ENCODE measurements at places on chromosomes 5 and 9. TPM values are rescaled to one million over a fixed set of nuclear protein-coding genes. Genes with fewer than 3 reads are reported as not detected.
A peak's percentile ranks its signal among the peaks of the same experiment; 100 is the strongest.

DNA sequence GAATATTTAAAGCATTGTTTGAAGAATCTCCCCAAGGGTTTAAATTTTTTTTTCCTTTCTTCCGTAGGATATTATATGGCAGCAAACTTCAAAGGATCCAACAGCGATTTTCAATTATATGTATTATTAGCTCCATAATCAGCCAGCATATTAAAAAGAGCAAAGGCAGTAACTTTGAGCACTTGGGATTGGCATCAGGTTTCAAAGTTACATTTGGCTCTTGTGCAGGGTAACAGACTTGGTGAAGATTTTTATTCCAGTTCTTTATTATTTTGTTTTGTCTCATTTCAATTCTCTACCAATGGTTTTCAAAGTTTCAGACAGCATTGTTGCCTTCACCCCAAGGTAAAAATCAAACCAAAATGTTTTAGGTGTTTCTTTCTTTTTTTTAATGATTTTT is 116.7 kb upstream of the ZNF366 start:
- no peak for DNase-seq

GRCh38 chr5:66122379-66123034 is 21.6 kb upstream of the SREK1 start:
- no peak for DNase-seq

DNA sequence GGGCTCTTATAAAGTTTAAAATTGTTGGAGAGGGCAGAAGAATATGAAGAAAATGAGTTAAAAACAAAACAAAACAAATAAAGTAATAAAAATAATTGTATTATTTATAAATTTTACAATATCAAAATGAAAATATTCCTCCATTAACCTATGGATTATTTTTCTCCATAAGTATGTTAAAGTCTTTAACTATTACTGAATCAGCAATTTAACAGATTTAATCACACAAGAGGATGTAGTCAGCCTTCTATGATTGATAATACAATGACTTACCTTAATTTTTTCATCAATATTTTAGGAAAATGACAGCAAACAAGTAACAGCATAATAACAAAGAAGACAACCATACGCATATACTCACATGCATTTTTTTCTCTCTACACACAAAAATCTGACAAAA is 1195.3 kb upstream of the NUDT12 start:
- no peak for DNase-seq

DNA sequence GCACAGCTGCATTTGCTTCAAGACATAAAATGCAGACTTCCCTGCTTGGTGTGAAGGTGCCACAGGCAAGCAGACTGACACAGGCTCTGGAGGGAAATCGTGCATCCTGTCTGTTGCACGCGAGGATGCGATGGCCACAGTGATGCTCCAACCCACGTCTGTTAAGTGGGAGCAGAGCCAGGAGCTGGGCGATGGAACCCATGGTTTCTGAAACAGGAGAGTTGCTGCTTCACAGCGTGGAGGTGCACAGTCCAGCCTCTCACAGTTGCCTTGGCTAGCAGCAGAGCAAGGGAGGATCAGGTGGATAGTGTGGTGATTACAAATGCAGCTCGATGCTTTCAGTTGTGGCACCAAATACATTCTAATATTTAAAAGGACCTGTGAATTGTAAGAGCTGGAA is 108.8 kb downstream of the TENT4A start:
- no peak for DNase-seq

DNA sequence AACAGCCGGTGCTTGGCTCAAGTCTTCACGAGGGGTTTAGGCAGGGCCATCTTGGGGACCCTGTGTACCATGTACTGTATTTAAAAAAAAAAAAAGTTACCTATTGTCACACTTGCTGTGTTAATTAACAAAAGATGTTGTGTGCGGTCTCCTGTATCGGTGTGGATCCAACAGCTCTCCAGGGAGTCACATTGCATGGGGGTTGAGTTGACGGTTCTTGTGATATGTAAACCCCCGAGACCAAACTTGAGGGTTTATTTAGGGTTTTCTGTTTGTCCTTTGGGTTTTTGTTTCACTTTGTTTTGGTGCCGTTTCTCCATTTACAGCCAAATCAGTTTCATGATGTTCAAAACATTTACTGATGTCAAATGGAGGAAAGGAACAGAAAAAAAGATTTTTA is 22.2 kb downstream of the AMBP start:
- peak; percentile 43 for DNase-seq

DNA sequence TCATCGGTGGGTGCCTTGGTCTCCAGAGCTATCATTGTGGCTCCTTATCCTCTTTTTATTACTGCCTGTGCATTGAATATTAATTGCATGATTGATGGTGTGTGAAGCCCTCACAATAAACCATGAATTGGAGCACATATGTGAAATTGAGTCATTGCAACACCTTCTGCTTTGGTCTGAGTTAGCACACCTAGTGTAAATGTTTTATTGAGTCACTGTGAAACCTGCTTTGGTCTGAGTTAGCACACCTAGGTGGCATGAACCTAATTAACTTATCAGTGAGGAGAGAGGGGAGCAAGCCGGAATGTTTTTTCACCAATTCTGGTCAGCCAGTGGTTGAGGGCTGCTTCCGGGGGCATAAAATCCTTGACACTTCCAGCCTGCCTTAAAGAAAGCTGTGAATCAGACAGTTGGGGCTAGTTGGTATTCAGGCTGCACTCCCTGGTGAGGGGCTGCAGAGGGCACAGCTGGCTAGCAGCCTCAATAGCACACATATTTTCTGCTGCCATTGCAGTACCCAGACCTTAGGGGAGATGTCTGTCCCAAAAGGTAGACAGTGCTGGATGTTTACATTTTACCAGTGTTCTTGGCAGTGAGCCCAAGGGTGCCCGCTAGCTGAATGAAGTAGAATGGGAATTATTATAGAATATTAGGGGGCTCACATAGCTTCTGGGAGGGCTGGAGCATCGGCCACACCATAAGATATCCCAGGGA is 76.5 kb upstream of the GOLM1 start:
- DNase-seq: no peak

- no peak for DNase-seq
Measured at GRCh38 chr5:144139586-144139985, 30.9 kb downstream of the YIPF5 start.

DNA sequence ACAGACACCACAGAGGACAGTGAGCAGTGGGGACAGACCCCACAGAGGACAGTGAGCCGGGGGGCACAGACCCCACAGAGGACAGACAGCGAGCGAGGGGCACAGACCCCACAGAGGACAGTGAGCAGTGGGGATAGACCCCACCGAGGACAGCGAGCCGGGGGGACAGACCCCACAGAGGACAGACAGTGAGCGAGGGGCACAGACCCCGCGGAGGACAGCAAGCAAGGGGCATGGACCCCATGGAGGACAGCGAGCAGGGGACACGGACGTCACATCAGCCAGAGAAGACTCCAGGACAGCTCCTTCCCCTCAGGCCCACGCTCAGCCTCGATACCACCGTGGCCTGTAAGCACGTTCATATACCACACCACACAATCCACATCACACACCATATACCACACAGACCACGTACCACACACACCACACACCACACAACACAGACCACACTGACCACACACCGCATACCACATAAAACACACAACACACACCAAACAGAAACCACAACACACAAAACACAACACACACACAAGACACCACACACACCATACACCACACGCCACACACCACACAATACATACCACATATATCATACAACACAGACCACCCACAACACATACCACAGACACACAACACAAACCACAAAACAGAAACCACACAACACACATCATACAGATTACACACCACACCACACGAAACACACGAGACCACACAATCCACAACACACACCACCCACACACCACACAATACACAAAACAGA is 5.2 kb upstream of the ZDHHC11 start:
- no peak for DNase-seq

- no peak for DNase-seq
Measured at GRCh38 chr5:78533356-78533755, 115.2 kb downstream of the LHFPL2 start.

GRCh38 chr5:35854248-35854647 is 2.4 kb upstream of the IL7R start:
- DNase-seq: no peak

DNA sequence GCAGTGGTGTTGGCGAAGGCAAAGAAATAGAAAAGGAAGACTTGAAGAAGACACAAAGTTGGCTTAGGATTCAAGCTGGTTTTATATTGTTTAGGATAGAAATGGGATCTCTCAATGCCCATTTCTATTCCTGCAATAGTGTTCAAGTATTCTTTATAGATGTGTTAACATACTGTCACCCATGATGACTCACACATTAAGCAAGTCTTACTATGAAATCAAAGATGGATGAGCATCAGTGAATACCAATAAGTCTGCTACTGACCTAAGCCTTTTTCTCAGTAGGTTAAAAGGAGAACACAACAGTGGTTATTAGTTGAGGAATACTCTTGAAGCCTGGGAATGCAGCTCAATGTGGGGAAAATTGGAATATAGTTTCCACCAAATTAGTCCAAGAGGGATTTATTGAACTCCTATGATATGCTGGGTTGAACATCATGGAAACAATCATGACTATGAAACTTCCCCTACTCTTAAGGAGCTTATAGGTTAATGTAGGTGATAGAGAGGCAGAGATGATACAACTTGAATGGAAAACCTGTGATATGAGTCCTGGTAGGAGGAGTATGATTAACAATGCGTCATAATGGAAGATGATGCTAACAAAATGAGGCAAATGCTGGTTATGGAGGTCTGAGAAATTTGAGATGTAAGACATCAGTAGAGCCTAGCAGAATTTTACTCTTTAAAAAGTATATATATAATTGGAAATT is 417.1 kb upstream of the DAP start:
- DNase-seq: no peak

DNA sequence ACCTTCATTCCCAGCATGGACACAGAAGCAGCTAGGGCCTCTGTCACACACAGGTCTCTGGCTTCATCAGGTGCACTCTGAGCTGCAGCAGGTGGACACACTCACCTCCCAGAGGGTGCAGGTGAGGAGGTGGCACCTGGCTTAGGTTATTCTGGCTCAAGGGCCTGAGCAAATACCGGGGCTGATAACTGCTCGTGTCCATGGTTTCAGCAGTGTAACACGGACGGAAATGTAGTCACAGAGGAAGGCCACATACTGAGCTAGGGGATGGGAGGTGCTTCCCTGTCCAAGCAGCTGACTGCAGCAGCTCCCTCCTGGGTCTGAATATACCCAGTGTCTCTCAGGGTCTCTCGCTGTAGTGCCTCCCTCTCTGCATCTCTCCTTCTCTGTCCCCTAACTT is 5.7 kb downstream of the PHF2 start:
- DNase-seq: no peak

DNA sequence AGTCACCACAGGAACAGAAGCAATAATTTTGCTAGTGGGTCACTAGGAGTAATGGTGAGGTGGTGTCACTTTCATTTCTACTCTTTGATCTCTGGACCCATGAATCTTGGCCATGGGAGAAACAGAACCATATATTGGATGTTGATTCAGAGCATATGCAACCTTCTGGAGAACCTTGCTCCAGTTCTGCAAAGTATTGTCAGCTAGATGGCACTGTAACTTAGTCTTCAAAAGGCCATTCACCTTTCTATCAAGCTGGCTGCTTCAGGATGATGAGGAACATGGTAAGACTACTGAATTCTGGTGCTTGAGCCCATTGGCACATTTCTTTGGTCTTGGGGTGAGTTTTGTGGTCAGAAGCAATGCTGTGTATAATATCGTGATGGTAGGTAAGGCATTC is 129.1 kb upstream of the FBN2 start:
- no peak for DNase-seq

GRCh38 chr9:107219486-107220077 is 63.5 kb upstream of the RAD23B start:
- DNase-seq: no peak

- DNase-seq: no peak
Measured at GRCh38 chr9:87340391-87340790, 157.3 kb upstream of the DAPK1 start.

DNA sequence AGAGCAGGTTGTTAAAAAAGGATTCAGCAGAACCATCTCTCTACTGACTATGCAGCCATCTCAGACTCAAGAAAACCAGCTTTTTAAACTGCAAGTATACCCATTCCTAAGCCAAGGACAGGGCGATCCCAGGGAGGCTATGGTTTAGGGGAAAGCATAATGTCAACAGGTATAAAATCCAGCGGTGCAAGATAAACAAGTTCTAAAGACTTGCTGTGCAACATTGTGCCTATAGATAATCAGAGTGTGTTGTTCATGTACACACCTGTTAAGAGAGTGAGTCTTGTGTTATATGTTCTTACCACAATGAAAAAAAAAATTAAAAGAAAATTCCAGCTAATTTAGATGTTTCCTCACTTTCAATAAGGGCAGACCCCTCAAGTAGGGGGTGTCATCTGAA is 63.6 kb upstream of the DIRAS2 start:
- no peak for DNase-seq

DNA sequence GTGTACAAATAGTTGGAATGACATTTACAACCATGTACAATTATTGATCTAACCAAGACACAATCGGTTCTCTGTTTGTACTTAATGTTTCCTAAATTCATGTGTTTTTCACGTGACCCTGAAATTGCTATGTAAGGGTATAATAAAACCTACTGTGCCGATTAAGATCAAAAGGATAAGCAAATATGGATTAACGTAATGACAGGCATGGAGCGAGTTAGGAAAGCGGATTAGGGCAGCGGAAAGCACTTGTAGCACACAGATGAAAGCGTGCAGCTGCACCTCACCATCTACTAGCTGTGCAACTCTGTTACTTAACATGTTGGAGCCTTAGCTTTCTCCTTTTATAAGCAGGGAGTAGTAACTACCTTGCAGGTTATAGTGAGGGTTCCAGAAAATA is 38.3 kb upstream of the ZFYVE16 start:
- DNase-seq: no peak

GRCh38 chr9:7407246-7407645 is 392.3 kb downstream of the DMAC1 start:
- no peak for DNase-seq

- no peak for DNase-seq
Measured at GRCh38 chr9:3508078-3508431, 17.7 kb downstream of the RFX3 start.

The OR13F1 gene
- not detected for total RNA-seq

The ANKRD31 gene
- total RNA-seq: 0.20 TPM

The GLRA1 gene
- not detected for total RNA-seq

The MCIDAS gene
- not detected for total RNA-seq

The CDX1 gene
- total RNA-seq: not detected

The KIF4B gene
- not detected for total RNA-seq

The PRDM9 gene
- total RNA-seq: not detected

The MARVELD2 gene
- total RNA-seq: 16.7 TPM

The ACTBL2 gene
- 2.2 TPM for total RNA-seq

The CCNI2 gene
- not detected for total RNA-seq

The NR4A3 gene
- total RNA-seq: 0.98 TPM

The CNOT8 gene
- 64.0 TPM for total RNA-seq

The SPINK4 gene
- not detected for total RNA-seq

The GABRA1 gene
- total RNA-seq: not detected

The EQTN gene
- 0.42 TPM for total RNA-seq

The OR1Q1 gene
- total RNA-seq: not detected
